ENCODE measurements at places on chromosomes 12 and 14. TPM values are rescaled to one million over a fixed set of nuclear protein-coding genes. Genes with fewer than 3 reads are reported as not detected.

Gene LAG3
- 0.13 TPM for total RNA-seq

Gene TMEM132D
- not detected for total RNA-seq

Gene KRT75
- total RNA-seq, result not detected

Gene NR1H4
- not detected for total RNA-seq

Gene DAAM1
- total RNA-seq, result 13.7 TPM

Gene ENDOU
- total RNA-seq, result not detected

Gene DGKA
- total RNA-seq, result 46.2 TPM

Gene SLC41A2
- total RNA-seq, result 1.7 TPM

Gene SLC38A6
- total RNA-seq, result 16.8 TPM

Gene TAS2R8
- total RNA-seq, result not detected

Gene LYZ
- not detected for total RNA-seq

Gene DPPA3
- total RNA-seq, result not detected

Gene TAS2R30
- 1.6 TPM for total RNA-seq

Gene EPYC
- not detected for total RNA-seq

Gene ZFHX2
- total RNA-seq, result not detected

GRCh38 chr12:104063712-104064030 lies 660 bp upstream of the HCFC2 start:
- no peak for DNase-seq

GRCh38 chr12:128137140-128137539 lies 129.8 kb upstream of the TMEM132C start:
- no peak for DNase-seq

DNA sequence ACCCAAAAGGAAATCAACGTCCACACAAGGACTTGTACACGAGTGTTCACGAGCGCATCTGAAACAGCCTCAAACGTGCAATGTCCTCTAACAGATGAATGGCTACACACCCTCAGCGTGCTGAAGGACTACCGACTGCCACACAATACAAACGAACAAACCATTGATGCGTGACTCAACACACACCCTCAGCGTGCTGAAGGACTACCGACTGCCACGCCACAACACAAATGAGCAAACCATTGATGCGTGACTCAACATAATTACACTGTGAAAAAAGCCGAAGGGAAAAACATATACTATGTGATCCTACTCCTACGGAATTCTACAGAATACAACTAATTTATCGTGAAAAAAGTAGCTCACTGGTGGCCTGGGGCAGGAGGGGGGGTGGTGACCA lies 25.1 kb upstream of the BTBD6 start:
- DNase-seq, result no peak

DNA sequence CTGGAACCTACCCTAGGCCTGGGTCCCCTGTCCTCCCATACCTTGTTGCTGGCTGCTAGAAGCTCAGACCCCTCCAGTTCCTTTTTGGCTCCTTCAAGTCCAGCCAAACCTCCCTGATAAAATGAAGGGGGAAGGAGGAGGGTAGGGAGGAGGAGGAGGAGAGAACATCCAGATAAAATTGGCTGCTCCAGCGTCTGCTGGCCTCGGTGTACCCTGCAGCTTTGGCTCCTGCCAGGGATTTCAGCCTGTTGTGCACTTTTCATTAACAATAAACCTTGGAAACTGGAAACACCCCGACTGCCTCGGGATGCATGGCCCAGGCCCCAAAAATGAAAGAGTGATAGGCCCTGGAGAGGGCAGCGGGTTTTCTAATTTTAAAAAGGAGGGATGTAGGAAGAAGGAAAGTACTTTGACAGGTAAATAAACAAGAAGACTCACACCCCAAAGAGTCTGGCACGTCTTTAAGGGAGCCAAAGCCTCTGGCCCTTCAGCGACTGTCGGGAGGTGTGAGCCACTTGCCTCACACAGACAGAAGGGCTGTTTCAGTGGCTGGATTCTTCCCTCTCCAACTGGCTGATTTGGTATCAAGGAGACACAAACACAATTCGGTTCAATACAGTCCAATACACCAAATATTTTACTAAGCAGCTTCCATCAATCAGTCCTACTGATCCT lies 49.8 kb downstream of the NUAK1 start:
- DNase-seq, result no peak

- DNase-seq, result peak; percentile 55
These were observed 994.1 kb upstream of the TMEM132C start for GRCh38 chr12:127272864-127273263.

DNA sequence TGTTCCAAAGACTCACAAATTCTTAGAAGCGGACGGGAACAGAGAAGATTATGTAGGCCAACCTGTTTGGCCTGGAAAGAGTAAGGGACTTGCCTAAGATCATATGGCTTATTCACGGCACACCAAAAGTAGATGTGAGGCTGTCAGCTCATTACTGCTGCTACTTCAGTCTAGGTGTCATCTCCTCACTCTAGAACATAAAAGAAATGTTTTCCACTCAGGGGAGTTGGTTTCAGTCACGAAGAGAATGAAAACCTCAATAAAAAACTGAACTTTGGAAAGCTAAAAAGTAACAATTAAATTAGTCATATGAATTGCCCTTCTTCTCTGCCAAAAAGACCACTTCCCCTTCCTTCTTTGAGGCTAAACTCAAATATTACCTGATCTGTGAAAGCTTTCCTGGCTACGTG lies 658 bp upstream of the CEP128 start:
- DNase-seq, result no peak

DNA sequence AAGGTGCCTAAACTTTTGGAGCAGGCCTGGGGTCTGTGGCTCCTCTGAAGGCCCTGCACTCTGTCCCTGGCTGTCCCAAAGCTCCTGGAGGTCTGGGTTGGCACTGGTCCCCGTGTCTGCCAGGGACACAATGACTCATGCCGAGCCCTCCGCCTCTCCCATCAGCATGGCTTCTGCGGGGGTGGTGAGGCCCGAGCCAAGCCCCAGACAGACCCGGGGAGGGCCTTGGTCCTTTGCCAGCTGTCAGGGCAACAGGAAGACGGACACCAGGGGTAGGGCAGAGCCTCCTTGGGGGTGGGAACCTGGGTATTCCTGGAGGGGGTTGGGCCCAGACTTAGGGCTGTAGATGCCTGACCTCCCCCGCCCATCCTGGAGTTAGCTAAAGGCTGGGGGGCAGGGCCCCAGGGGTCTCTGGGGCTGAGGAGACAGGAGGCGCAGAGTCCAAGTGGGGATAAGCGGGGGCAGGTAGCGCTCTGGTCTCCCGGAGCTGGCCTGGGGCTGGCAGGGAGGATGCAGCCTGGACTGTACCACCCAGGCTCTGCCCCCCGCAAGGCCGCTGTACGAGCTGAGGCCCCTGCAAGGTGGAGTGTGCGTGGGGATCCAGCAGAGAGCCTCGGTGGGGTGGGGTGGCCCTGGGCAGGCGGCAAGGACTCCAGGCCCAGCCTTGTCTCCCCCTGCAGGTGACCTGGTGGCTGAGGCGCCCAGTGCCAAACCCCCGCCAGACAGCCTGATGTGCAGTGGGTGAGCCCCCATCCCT lies 16.4 kb upstream of the PUS1 start:
- peak; percentile 94 for DNase-seq

GRCh38 chr12:26686408-26686807 lies 146.6 kb downstream of the ITPR2 start:
- no peak for DNase-seq

- no peak for DNase-seq
These were observed 153.7 kb upstream of the SFSWAP start for GRCh38 chr12:131557078-131557709.

DNA sequence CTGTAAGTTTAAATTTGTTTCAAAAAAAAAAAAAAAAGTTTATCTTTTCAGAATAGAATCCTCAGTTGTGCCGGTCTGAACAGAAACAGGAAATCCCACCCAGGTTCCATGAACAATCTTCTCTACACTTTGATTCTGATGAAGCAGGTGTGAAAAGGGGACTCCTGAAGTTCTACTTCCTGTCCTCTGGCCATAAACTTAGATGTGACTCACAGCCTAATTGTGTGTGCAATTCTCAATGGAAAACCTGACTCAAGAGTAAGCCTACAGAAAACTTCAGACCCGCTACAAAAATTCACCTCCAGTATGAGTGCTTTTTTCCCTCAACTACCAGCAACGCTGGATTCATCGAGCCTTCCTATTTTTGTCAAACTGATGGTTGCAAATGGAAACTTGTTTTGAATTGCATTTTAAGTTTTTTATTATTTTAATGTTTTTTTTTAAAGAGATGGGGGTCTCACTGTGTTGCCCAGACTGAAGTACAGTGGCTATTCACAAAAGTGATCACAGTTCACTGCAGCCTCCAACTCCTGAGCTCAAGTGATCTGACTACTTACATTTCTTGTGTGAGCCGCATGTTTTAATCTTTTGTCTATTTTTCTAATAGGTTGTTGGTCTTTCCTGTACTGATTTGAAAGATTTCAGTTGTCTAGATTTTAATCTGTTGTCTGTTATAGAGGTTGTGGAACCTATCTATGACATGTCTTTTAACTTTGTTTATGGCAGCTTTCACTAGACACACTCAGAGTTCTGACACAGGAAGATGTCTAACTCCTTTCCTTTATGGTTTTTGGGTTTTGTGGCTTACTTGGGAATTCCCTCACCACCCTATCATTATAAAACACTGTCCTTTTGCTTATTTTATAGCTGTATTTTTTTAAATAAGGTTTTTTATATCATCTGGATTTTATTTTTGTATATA lies 37.6 kb downstream of the ATG14 start:
- no peak for DNase-seq

DNA sequence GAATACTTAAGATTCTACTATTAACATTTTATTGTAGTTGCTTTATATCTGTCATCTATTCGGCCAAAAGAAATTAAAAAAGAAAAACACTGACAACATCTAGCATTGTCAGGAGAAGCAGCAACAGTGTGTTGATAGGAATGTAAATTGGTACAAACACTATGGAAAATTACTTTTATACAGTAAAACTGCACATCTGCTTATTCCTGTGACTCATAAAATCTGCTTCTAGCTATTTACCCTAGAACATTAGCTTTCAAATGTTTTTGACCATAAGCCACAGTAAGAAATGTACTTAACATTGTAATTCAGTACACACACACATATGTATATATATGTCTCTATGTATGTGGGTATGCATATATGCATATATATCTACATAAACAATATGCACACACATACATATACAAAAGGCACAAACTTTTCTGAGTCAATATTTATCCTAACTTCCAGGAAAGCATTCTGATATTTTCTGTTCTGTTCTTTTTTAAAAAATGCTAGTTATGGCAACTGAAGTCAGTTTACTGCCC lies 278.9 kb upstream of the GARIN2 start:
- DNase-seq, result no peak

DNA sequence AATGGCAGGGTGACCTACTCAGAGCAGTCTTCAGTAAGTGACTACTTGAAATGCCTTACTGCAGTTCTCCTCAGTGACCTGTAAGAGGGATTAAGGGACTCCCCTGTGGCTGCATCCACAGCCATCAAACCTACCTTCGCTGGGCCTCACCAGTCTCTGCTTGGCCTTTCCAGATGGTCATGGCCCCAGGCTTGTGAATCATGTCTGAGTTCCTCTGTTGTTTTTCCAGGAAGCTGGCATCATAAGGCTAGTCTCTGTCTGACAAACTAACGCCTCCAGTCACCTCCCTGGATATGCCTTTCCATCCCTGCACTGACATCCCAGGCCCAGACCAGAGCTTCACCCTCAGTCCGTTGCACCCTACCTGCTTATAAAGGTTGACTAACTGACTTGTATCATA lies 14.0 kb downstream of the RNASE2 start:
- DNase-seq, result no peak

DNA sequence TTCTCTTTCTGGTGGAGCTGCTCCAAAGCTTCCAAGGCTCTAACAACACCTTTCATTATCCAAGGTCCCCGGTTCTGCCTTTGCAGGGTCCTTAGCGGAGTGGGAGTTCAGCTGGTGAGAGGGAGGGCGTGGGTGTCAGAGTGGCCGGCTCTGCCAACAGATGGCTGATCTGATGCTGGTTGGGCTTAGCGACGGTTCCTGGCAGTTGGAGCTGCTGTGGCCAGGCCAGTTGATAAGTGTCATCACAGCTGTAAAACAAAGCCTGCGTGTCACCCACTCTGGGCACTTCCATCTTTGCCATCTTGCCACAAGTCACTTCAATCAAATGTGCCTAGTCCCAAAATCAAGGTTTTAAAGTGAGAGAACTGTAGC lies 36.3 kb downstream of the RIN3 start:
- no peak for DNase-seq

- no peak for DNase-seq
These were observed 119.9 kb downstream of the PHETA1 start for GRCh38 chr12:111249018-111249370.

- DNase-seq, result no peak
These were observed 30.3 kb downstream of the BAZ2A start for GRCh38 chr12:56599797-56600196.

- DNase-seq, result peak; percentile 14
These were observed 177.2 kb downstream of the KIF26A start for GRCh38 chr14:104315625-104316024.

- no peak for DNase-seq
These were observed 107.1 kb downstream of the DACT1 start for GRCh38 chr14:58744801-58745394.

DNA sequence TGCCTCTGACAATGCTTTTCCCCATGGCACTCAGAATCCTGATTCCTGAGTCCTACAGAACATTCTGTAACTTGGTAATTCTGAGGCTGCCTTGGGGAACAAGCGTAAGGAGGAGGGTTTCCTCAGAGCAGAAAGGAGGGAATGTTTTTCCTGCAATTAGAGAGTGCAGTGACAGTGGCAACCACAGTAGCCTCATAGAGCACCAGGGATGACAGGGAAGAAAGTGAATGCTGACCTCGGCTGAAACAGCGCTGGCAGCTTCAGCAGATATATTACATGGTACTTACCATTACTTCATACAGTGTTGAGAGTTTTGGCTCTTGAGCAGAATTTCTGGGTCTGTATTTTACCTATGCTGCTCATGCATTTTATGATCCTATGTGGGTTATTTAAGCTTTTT lies 757.1 kb downstream of the NRXN3 start:
- no peak for DNase-seq

GRCh38 chr12:16531621-16532020 lies 74.3 kb downstream of the LMO3 start:
- DNase-seq, result no peak

Data from SJSA1 (cell line).